ENCODE measurements at places on chromosomes 11 and 22. TPM values are rescaled to one million over a fixed set of nuclear protein-coding genes. Genes with fewer than 3 reads are reported as not detected.

DYNC2H1 gene
- 14.5 TPM for total RNA-seq

KIRREL3 gene
- total RNA-seq = 2.2 TPM

ZBTB16 gene
- total RNA-seq = 188 TPM

- DNase-seq = no peak
These were observed 22.7 kb upstream of the ACER3 start for GRCh38 chr11:76837696-76838677.

DNA sequence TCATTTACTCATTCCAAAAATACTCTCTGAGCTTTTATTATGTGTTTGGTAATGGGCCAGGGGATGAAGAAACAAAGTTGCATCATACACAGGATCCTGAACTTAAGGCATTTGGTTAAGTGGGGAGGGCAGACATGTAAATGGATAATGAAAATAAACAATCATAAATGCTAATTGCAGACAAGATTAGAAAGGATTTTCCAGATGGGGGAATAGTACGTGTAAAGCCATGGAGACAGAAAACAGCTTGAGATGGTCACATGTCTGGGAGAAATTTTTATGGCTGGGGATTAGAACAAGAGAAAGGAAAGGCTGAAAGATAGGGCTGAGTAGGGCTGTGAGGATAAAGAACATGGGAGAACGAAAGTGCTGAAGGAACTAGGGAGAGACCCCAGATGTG lies 534.3 kb upstream of the LARGE1 start:
- DNase-seq = no peak

GRCh38 chr22:21984793-21985192 lies 2.2 kb upstream of the TOP3B start:
- DNase-seq = no peak

DNA sequence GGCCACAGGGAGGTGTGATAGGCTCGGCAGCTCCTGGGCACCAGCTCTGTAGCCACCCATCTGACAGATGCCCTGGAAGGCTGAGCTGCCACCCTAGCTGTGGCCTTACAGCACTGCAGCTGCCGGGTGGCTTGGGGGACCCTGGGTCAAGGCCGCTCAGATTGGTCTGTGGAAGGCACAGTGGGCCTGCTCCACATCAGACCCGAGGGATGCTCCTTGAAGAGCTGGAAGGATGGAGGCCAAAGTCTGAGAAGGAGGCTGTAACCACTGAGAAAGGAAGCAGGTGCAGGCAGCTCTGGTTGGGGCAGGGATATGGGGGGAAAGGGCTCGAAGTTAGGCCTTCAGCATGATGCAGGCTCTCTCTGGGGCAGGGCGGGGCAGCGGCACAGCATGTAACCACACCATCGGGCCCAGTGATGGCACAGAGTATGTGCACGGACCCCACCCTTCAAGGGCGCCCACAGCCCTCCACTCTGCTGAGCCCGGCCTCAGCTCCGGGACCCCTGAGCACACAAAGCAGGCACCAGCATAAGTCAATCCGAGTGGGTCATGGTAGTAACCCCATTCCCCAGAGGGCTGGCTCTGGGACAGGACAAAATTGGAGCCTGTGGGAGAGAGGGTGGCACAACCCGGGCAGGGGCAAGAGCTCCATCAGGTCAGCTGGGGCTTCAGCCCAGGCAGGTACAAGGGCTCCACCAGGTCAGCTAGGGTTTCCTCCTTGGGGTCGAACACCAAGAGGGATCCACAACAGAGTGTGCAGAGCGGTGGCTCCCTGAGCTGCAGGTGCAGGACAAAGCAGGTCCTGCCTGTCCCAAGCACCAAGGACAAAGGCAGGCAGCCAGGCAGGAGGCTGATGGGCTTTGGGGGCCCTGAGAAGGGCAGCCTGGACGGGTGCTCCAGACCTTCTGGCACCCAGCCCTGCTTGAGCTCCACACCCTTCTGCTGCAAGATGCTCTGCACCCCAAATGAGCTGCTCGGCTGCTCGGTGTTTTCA lies 1511.1 kb downstream of the BRD1 start:
- DNase-seq = no peak

GRCh38 chr11:90722552-90723190 lies 499.8 kb upstream of the CHORDC1 start:
- no peak for DNase-seq

Measured in esophagus muscularis mucosa (tissue), 4 donors.